Stomach (tissue), 19 donors: ENCODE measurements at places on chromosomes 7 and 10.
A peak's percentile ranks its signal among the peaks of the same experiment; 100 is the strongest.

- DNase-seq: no peak
These were observed 340.1 kb downstream of the PHF14 start for GRCh38 chr7:11313801-11314200.

GRCh38 chr10:46074196-46074946, 28.3 kb upstream of the MSMB start:
- DNase-seq: no peak

DNA sequence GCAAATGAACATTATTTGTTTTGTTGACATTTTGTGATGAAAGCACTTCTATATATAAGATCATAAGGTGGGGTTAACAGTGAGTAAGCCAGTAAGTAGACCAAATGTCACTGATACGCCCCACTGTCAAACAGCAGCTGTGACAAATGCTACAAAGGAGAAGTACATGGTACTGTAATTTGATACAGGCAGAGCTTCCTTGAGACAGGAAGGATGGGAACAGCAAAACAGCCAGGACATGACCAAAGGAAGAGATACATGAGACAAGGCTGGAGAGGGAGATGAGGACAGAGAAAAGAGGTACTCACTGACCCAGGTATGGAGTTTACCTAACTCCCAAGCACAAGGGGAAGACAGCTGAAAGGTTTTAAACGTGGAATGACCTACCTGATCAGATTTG, 127.0 kb downstream of the SRPK2 start:
- peak; percentile 73 for DNase-seq

DNA sequence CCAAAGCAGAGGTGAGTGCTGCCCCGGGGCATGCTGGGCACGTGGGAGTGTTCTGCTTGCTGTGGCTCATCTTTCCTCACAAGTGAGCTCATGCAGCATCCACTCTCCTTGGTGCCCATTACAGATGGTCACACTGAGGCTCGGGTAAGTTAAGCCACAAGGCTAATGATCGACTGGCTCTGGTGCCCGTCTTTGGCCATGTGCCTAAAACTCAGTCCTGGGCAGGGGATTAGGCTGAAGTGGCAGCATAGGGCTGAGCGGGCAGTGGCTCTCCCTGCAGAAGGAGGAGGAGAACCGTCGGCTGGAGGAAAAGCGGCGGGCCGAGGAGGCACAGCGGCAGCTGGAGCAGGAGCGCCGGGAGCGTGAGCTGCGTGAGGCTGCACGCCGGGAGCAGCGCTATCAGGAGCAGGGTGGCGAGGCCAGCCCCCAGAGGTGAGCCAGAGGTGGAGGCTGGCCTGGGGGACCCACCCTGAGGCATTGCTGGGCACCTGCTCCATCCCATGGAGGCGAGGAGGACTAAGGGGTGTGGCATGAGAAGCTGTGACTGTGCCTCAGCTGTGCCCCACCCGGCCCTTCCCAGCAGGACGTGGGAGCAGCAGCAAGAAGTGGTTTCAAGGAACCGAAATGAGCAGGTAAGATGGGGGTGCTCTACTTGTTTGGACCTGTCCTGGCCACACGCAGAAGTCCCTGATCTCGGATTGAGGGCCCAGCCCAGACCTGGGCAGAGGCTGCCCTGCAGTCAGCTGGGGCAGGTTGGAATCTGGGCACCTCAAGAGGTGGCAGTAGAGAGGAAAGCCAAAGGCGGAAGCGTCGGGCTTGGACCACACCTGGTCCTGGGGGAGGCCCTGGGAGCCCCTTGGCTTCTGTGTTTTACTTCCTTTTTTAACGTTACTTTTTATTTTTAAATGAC, 7.3 kb downstream of the PGAM2 start:
- no peak for DNase-seq

DNA sequence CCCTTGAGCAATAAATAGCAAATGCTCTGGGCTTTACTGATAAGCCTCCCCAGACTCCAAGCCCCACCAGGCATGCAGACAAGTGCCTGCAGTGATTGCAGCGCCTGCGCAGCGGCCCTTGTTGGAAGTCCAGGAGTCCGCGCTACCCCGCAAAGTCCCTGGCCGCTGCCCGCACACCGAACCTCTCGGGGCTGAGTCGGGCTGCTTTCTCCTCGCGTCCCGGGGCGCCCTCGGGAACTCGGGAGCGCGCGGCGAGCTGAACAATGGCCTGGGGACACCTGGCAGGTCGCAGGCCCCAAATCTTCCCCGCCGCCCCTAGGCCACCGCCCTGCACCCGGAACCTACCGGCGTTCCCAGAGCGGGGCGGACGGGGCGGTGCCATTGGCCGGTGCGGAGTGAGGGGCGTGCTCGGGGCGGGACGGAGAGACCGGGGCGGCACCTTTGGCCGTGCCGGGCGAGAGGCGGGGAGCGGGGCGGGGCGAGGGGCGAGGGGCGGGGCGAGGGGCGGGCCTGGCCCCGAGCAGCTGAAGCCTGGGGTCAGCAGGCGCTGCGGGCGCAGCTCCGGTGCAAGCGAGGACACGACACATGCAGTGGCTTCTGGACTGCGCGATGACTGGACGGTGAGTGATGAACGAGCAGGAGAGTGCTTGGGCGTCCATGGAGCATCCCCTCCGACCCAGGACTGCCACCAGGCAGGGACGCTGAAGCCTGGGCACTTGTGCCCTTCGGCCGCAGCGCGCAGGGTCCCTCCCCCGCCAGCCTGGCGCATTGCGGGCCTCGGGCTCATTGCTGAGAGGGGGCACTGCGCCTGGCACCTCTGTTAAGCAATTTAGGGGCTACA, at the start of gene RASSF4:
Gene RASSF4, plus strand, starts transcription at position 556 of the 841 bp plus-strand sequence. CDS start 10,401 bp downstream, outside the sequence.
- peak; percentile 96 for DNase-seq

- no peak for DNase-seq
These were observed 2.3 kb upstream of the ELFN1 start for GRCh38 chr7:1667566-1668395.

GRCh38 chr10:112955582-112956421, 5.8 kb downstream of the TCF7L2 start:
- DNase-seq: no peak

GRCh38 chr10:79244068-79244442, 103.2 kb upstream of the PPIF start:
- DNase-seq: no peak

DNA sequence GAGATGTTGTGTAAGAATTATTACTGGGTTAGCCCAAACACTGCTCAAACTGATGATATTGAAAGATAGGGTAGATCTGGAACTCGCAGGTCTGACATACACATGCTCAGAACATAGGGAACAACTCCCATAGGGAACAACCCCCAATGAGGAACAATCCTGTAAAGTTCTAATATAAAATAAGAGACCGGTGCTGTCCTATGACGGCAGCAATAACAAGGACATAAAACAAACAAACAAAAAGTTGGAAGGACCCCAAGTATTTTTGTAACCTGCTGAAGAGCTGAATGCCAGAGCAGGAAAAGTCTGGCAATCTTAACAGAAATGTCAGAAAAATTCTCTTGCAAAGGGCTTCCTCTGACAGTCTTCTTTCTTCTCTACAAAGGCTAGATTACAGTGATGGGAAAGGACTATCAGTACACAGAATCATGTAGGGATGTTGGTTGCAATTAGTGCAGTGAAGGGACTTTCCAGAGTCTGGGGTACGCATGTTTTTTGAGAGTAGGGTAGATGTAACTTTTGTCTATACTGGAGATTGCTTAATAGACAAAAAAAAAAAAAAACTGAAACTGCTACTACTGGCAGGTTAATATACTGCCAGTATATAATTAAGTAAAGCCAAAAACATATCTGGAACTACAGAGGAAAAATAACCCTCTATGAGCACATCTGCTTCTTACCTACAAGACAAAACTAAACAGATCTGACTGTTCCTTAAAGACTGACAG, 35.5 kb downstream of the IDE start:
- DNase-seq: no peak

GRCh38 chr10:44008270-44008916, 359.7 kb upstream of the ZNF32 start:
- DNase-seq: no peak

DNA sequence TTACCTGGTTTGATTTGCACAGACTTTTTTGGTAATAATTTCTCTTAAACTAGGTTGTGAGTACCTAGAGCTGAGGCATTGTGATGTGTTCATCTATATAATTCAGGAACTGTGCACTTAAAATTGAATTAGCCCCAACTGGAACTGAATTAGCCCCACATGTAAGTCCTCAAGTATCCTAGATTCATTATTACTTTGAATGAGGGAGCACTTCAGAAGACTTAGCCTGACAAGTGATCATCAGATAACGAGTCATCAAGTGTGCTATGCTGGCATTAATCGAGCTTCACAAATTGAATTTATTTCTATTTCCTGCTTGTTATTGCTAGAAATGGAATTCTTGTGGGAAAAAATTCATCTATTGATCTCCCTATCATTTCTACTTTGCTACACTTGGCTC, 323.4 kb upstream of the SEMA3D start:
- DNase-seq: no peak

GRCh38 chr10:7622969-7623368, 43.8 kb downstream of the ITIH5 start:
- no peak for DNase-seq

- no peak for DNase-seq
These were observed 209.8 kb upstream of the SEMA3D start for GRCh38 chr7:85396676-85397075.

GRCh38 chr7:36742911-36743775, 18.8 kb upstream of the AOAH start:
- DNase-seq: peak; percentile 37

- no peak for DNase-seq
These were observed 13.0 kb upstream of the AP5Z1 start for GRCh38 chr7:4762121-4763055.

DNA sequence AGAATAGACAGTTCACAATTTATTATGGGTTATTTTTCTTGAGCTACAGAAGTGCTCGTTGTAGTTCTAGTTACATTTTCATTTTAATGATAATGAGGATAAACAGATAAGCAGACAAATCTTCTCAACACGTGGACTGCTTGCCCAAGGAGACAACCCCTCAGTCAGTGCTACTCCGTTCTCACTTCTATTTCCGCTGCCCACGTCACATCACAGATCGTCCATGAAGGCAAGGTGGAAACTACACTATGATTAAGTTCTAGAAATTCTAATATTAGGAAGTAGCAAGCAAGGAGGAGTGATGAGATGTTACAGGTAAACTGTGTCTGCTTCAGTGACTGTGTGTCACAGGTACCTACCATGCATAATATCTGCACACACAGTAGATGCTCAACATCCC, 210.5 kb downstream of the CHCHD3 start:
- no peak for DNase-seq

DNA sequence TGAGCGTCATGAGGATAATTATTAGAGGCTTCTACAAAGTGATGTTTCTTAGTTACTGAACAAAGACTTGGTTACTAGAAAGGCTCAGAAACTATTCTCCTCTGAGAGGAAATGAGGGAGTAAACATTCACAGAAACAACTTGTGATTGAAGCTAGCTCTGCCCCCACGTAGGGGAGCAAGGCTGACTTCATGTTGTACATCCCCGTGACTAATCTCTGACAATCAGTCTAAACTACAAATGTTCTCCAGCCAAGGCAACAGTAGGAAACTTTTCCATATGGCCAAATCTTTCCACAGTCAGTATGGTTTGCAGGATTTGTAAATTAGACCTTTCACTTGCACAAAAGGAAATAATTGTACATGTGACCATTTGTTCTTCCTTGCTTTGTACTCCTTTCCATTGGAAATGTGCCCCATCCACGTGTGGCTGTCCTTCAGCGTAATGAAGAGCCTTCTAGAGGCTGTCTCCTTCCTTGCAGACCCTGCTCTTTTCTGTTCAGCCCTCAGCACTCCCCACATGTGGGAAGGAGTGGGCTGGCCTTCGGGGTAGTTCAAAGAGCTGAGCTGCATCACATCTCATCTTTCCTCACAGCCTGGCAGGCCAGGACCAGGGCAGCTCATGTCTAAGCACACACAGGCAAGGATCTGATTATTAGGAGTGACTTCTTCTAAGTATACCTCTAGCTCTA, 93.5 kb downstream of the PCGF5 start:
- peak; percentile 44 for DNase-seq

- DNase-seq: no peak
These were observed 61.0 kb upstream of the SMIM30 start for GRCh38 chr7:113179313-113179712.

DNA sequence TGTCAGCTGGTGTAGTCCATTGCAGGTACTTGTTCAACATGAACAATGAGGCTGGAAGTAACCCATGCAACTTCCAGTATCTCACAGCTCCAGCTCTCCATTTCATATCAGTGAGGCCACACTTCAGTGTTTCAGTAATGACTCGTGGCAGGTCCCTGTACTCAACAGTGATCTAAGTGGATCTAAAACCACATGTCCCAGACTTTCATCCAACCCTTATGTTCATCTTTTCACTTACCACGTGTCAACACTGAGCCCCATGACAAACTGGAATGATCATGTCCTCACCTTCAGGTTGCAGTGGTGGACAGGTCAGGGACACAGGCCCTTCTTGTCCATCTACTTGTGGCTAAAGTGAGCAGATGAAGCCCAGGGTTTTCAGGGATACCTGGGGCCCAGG, 155.0 kb upstream of the GRB10 start:
- DNase-seq: no peak

DNA sequence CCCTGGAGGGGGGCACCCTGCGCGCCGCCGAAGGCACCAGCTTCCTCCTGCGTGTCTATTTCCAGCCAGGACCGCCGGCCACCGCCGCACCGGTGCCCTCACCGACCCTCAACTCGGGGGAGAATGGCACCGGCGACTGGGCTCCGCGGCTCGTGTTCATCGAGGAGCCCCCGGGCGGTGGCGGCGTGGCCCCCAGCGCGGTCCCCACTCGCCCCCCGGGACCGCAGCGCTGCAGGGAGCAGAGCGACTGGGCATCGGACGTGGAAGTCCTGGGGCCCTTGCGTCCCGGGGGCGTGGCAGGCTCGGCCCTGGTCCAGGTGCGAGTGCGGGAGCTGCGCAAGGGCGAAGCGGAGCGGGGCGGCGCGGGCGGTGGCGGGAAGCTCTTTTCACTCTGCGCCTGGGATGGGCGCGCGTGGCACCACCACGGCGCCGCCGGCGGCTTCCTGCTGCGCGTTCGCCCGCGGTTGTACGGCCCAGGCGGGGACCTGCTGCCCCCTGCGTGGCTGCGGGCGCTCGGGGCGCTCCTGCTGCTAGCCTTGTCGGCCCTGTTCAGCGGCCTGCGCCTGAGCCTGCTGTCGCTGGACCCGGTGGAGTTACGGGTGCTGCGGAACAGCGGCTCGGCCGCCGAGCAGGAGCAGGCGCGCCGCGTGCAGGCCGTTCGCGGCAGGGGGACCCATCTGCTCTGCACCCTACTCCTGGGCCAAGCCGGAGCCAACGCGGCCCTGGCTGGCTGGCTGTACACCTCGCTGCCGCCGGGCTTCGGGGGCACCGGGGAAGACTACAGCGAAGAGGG, 594 bp downstream of the CNNM1 start:
- no peak for DNase-seq
